Foreskin keratinocyte (primary cell): ENCODE measurements at places on chromosomes 4 and X. TPM values are rescaled to one million over a fixed set of nuclear protein-coding genes. Genes with fewer than 3 reads are reported as not detected.

GIMD1 gene
- not detected in 2 replicates for total RNA-seq

XAGE2 gene
- total RNA-seq, result not detected in 2 replicates

GRIPAP1 gene
- 18.8 and 18.9 TPM in 2 replicates for total RNA-seq

SMR3A gene
- not detected in 2 replicates for total RNA-seq

PPP2R2C gene
- 0.18 and 1.1 TPM in 2 replicates for total RNA-seq

TBC1D9 gene
- total RNA-seq, result 13.9 and 16.4 TPM in 2 replicates

PDGFRA gene
- 0.07 TPM in 1 of 2 replicates, not detected in the other for total RNA-seq

ESX1 gene
- not detected in 2 replicates for total RNA-seq

PABPC1L2A gene
- not detected in 2 replicates for total RNA-seq

FAAH2 gene
- total RNA-seq, result 0.92 TPM in 2 replicates

FAT1 gene
- total RNA-seq, result 288 and 372 TPM in 2 replicates

HDX gene
- 3.4 and 3.5 TPM in 2 replicates for total RNA-seq
